H9 (cell line): ENCODE measurements at places on chromosomes 3 and 15.

- peaks cover 14% of the 10 kb centered on the region for H3K36me3 ChIP-seq
- DNase-seq, result no peak
- H3K4me3 ChIP-seq, result no peak overlapping the region
- H3K4me1 ChIP-seq, result no peaks in the 10 kb centered on the region
- H3K27ac ChIP-seq, result no peak overlapping the region
Observed at GRCh38 chr15:70589728-70590127, 173.6 kb downstream of the UACA start.

GRCh38 chr15:52076889-52077781 lies 35.4 kb downstream of the BCL2L10 start:
- no peak for DNase-seq
- H3K36me3 ChIP-seq, result peaks cover 1% of the 10 kb centered on the region; the same call in 1 of the 3 replicates
- H3K27ac ChIP-seq, result no peak overlapping the region

- no peak overlapping the region for H3K4me3 ChIP-seq
- H3K4me1 ChIP-seq, result no peaks in the 10 kb centered on the region
- no peak for DNase-seq
- no peaks in the 10 kb centered on the region for H3K27me3 ChIP-seq
- no peak overlapping the region for H3K27ac ChIP-seq
Observed at GRCh38 chr15:90822204-90822955, 46.0 kb upstream of the FURIN start.

GRCh38 chr3:157610876-157611535 lies 107.8 kb upstream of the VEPH1 start:
- no peaks in the 10 kb centered on the region for H3K36me3 ChIP-seq
- no peak overlapping the region for H3K27ac ChIP-seq
- no peak overlapping the region for H3K4me3 ChIP-seq

DNA sequence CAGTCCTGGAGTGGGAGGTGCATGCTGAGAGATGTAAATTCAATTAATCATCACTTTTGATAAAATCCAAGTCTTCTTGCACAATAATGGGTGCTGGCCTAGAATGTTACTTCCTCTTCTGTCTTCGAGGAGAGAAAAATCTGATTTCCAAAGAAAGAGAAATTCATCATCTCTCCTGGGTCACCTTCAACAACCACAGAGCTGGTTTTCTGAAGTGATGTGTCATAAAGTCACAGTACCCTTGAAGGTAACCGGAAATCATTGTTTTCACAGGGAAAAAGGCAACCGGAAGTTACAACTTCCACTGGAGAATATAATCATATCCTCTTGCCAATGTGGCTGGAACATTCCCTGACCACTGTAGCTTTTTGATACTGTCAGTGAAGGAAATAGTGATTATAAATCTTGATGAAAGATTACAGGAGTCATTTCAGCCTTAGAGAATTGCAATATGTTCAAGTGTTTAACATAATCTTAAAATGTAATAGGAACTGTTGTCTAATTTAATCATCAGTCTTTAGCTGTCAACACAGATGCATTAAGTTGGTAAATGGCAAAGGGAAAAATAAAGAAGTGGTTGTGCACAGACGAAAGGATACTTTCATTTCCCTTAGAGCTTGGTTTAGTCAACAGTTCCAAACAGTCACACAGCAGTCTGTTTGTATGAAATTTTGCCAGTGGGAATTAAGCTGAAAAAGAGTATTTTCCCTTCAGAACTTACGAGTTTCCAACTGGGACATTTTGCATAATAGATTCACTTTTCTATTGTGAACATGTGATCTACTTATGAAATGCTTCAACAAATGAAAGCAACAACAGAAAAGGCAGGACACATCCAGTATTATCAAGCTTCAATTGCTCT lies 106.5 kb upstream of the SLC4A7 start:
- no peak for DNase-seq
- H3K4me1 ChIP-seq, result peaks cover 5% of the 10 kb centered on the region; the same call in 1 of the 2 replicates
- no peaks in the 10 kb centered on the region for H3K36me3 ChIP-seq
- H3K27me3 ChIP-seq, result no peaks in the 10 kb centered on the region
- no peak overlapping the region for H3K27ac ChIP-seq
- no peak overlapping the region for H3K4me3 ChIP-seq

- H3K36me3 ChIP-seq, result peaks cover 27% of the 10 kb centered on the region
- DNase-seq, result no peak
- H3K27ac ChIP-seq, result no peak overlapping the region
- H3K4me1 ChIP-seq, result no peaks in the 10 kb centered on the region
- no peaks in the 10 kb centered on the region for H3K27me3 ChIP-seq
- H3K4me3 ChIP-seq, result no peak overlapping the region
Observed at GRCh38 chr3:124760601-124761000, 30.3 kb downstream of the UMPS start.
